ENCODE measurements at places on chromosomes 2 and 18.

DNA sequence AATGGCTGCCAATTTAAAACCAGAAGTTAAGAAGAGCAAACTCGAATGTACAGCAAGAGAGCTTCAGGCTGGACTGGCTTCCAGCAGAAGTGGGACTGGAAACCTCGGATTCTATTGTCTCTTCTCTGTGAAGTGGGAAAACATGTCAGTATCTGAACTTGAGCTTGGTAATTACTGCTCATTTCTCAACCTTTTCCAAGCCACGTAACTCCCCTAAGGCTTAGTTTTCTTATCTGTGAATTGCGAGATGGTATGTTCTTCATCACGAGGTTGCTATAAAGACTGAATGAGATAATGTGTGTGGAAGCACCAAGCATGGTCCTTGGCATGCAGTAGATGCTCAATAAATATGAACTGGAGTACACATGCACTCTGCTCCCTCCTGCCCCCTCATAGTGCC lies 259.4 kb upstream of the SPRED2 start:
- no peak for DNase-seq

GRCh38 chr2:159131914-159132281 lies 154.6 kb downstream of the WDSUB1 start:
- DNase-seq, result no peak

- no peak for DNase-seq
These were observed 764.6 kb upstream of the PKDCC start for GRCh38 chr2:41283079-41283775.

DNA sequence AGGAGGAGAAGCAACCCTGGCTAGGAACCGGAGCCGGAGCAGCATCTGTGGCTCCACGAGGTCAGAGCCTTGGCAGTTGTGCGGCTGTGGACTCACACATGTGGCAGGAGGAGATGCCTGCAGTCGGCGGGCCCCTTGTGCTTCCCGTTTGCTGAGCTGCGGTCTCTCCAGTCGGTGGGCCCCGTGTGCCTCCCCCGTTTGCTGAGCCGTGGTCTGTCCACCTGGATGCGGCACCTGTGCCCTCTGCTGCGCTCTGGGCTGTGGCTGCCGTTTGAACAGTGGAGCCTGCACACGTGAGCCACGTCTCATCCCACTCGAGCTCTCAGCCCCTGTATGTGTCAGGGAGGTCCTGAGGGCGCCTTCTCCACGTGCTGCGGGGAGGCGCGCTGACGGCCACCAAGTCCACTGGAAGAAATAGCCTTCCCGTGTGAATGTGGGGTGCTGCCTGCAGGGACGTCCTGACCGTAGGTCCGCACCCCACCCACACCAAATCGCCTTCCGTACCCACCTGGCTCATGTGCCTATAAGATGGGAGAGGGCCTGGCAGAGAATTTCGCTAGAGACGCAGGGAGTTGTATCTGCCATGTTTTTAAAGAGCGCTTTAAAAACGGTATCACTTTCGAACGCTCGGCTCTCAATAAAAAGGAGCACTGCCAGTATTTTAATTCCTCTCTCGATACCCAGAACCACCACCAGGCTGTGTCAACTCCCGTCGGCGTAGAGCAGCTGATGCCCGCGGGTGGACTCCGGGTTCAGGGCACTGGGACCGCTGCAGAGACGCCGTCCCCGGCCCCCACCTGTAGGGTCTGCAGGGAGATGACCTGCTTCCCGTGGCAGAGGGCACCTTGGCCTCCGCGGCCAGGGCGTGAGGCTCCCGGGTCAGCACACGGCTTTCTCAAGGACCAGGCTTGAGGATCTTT lies 117.0 kb downstream of the NFATC1 start:
- DNase-seq, result peak; percentile 52

- no peak for DNase-seq
These were observed 233.4 kb downstream of the DYSF start for GRCh38 chr2:71686781-71687180.

- no peak for DNase-seq
These were observed 180.3 kb downstream of the TFCP2L1 start for GRCh38 chr2:121104721-121105141.

DNA sequence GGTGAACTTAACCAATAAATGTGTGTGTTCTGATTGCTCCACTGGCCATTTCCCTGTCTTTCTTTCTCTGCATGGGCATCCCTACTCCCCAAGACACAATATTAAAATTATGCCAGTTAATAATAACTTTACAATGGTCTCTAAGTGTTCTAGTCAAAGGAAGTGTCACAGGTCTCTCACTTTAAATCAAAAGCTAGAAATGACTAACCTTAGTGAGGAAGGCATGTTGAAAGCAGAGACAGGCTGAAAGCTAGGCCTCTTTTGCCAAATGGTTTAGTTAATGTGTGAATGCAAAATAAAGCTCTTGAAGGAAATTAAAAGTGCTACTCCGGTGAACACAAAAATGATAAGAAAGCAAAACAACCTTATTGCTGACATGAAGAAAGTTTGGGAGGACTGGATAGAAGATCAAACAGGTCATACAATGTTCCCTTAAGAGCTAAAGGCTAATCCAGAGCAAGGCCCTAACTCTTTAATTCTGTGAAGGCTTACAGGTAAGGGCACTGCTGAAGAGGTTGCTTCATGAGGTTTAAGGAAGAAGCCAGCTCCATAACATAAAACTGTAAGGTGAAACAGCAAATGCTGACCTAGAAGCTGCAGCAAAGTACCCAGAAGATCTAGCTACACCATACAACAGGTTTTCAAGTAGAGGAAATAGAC lies 44.0 kb upstream of the ARHGAP15 start:
- DNase-seq, result no peak

- no peak for DNase-seq
These were observed 223.9 kb downstream of the CDH7 start for GRCh38 chr18:65974758-65975157.

DNA sequence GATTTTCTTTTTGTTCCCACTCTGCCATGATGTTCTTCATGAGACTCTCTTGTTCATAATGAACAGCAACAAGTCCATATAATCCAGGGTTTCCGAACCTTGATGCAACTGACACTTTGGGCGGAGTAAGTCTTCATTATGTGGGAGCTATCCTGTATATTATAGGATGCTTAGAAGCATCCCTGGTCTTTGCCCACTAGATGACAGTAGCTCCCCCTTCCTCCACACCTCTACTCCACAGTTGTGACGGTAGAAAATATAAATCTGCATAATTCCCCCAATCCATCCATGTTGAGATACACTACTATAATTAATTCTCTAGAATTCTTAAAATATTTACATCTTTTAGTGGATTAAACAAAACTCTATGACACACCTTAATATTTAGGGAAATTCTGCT lies 482.2 kb upstream of the CELF4 start:
- no peak for DNase-seq

- no peak for DNase-seq
These were observed 5.9 kb upstream of the EFEMP1 start for GRCh38 chr2:55929476-55929875.

- no peak for DNase-seq
These were observed 683.0 kb downstream of the DSC3 start for GRCh38 chr18:30359521-30359920.

- no peak for DNase-seq
These were observed 105.6 kb downstream of the VSNL1 start for GRCh38 chr2:17646081-17646554.

DNA sequence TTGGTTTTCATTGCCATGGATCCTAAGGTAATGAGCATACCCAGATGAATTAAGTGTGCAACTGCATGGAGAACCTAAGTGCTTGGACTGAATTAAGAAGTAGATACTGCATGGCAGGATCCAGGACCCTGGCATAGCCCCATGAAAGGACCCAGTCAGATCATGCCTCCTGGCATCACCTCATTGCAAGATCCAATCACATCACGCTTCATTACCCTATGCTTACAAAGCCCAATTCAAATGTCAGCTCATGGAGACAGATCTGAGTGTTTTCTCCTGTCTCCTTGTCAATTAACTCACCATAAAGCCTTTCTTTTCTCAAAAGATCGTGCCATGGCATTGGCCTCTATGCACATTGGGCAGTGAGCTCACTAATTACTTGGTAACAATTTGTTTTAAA lies 519.8 kb upstream of the ZNF804A start:
- DNase-seq, result no peak

DNA sequence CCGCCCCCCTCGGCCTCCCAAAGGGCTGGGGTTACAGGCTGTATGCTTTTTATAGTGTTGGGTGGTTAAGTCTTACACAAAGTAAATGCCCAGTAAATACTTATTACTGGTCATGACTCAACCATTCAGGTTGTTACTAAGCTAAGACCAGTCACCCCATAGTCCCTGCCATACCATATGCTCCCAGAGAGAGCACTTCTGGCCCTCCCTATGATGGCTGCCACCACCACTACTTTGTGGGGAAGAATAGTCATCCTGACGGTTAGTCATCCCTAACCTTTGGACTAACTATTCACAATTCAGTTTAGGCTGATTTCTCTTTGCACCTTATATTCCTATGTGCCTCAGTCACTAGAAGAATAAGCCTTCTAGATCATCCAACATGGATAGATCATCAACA lies 42.0 kb upstream of the MSH2 start:
- DNase-seq, result no peak

- DNase-seq, result no peak
These were observed 107.8 kb upstream of the ZNF521 start for GRCh38 chr18:25459814-25460213.

DNA sequence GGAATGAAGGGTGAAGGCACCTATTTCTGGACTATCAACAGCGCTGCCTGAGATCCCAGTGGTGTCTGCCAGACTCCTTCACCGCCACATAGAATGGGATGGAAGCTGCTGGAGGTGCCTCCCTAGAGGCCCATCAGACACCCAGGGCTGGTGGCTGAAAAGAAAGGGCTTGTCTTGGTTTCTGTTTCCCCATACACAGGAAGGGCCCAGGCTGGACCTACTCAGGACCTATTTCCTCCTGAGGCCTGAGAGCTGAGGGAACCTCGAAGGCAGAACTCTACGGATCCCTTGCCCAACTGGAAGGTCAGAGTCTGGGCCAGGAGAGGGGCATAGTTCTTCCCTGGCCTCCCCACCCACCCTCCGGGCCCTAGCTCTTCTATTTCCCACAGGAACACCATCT lies 2.9 kb upstream of the CLEC4F start:
- no peak for DNase-seq

DNA sequence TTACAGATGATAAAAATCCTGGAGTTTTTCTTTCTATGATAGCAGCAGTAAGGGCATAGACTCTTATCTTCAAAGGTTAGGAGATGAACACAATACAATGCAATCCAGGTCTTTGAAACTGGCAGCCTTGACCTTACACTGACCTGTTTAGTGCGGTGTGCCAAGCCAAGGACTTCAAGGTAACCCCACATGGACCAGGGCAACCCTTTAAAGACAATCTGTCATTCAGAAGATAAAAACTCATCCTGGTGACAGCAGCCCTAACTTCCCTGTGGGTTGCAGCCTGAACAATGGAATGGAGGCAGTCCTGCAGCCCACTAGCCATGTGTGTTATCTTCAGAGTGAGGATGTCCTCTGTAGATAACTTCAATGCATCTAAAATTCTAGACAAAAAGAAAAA lies 78.1 kb downstream of the RTTN start:
- no peak for DNase-seq

- DNase-seq, result no peak
These were observed 1.3 kb upstream of the DPYSL5 start for GRCh38 chr2:26846334-26847306.

GRCh38 chr2:227471924-227472264 lies at the start of gene AGFG1:
AGFG1 (plus strand) TSS chr2:227472156; CDS start chr2:227472422, 266 bp downstream.
- DNase-seq, result peak; percentile 87

- DNase-seq, result no peak
These were observed 277.1 kb upstream of the NRP2 start for GRCh38 chr2:205405194-205405593.

- DNase-seq, result no peak
These were observed 263.2 kb downstream of the TGIF1 start for GRCh38 chr18:3713166-3713565.

DNA sequence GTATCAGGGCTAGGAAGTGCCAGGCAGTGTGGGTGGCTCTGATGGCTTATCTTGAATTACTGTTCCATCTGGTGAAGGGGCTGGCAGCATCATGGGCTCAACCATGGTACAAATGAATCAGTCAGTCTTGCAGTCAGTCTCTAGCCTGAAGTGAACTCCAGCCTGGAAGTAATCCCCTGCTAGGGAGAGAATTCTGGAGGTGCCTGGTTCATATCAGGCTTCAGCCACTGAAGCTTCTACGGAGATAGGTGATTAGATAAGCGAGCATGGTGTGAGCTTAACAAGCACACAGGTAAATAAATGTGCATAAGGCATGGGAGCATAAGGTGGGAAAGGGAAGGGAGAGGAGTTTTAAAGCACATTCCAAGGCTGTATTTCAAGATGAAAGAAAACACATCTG lies 541.7 kb downstream of the MBD2 start:
- no peak for DNase-seq

DNA sequence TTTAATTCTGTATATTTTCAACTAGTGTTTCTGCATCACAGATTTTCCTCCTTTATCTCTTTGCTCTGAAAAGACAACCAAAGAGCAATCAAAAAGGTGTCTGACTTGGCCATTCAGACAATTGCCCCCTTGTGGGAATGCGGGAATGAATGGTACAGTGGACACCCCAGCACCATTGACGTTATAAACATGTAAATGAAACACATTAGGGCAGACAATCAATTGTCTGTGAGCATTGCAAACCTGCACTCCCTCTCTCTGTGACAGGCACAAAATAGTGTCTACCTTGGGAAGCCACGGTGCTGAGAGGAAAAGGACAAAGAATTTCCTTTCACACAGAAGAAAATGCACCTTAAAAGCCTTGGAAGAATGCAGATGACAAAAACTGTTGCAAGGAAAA lies 8.0 kb downstream of the ZEB2 start:
- DNase-seq, result no peak

DNA sequence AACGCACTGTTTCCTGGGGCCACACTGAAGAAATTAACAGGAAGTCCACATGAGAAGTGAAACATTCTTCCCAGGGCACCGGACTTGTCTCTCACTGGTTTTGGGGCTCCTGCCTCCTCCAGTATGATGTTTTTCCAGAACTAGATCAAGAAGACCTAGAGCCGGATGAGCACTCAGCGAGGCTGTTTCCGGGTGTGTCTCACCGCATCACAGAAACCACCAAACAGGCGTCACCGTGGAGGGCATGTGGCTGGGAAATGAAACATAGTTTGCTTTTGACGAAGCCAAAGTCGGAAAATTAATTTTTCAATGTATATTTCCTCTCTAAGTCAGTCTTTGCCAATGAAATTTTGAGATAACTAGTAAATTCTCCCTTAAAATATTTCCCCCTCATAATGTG lies 314.0 kb upstream of the SALL3 start:
- DNase-seq, result no peak

- no peak for DNase-seq
These were observed 134.6 kb upstream of the SPATS2L start for GRCh38 chr2:200171731-200172482.

DNA sequence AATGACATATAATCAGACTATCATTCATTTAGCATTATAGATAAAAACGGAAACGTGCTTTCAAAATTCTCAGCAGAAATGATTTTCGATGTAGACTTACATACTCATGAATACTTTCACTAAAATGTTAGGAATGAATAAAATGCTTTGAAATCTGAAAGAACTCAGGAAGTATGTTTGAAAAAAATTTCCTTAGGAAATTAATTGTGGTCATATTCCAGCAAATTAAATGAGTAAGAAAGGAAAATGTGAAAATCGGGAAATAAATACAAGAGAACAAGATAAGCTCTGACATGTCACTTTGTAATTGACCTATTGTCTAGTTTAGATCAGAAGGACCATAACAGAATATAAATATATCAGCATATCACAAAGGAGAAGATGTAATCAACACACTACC lies 981.0 kb upstream of the CDH2 start:
- DNase-seq, result no peak

GRCh38 chr2:190649798-190650390 lies 1.0 kb downstream of the NAB1 start:
- no peak for DNase-seq

- DNase-seq, result no peak
These were observed at the start of gene DPYSL5 for GRCh38 chr2:26847655-26848335. DPYSL5 (plus strand) TSS chr2:26848132; CDS start chr2:26898500, 50,368 bp downstream.
